ENCODE measurements at places on chromosomes 12 and 14.

DNA sequence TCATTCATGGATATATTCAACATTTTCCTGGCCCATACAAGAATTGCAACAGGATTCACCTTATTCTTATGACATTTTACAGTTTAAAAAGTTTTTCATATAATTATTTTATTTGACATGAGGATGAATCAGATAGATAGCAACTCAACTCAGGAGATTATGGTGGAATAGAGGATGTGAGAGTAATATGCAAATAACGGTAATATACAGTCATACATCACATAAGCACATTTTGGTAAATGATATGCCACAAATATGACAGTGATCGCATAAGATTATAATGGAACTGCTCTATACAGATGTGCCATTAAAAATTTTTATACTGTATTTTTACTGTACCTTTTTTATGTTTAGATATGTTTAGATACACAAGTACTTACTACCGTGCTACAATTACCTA lies 24.1 kb upstream of the CRADD start:
- DNase-seq: no peak

DNA sequence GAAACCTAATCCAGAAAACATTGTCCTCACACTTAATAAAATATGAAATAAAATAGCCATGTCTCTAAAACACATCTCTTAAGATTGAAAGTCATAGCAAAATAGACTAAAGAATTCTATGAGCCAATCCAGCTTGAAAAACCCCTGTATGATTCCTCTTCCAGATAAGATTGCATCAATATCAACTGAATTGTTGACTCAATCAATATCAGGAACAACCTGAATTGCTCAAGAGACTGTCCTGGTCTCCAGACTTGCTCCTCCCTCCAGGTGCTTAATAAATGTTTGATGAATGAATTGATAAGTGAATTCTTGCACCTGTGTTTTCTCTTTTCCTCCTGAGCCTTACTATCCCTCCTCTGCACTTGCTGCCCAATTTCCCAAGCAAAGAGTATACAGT lies 162.1 kb downstream of the NTF3 start:
- DNase-seq: no peak

GRCh38 chr12:51341251-51342007 lies 5.0 kb downstream of the CELA1 start:
- peak; percentile 41 for DNase-seq

DNA sequence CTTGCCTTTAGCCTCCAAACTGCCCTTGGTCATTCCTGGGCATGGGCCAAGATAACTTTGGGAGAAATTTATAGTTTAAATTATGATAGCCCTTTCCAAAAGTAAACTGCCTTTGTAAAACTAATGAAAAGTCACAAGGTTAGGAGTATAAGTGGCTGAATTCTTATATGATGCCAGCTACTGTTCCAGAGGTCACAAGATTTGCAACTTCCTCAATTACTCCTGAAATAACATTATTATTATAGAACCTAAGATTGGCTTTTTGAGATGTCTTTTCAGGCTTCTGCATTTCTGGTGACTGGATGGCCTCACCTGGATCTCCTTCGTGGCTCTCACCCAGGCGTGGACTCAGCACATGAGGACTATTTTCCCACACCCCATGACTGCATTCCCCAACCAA lies 55.0 kb downstream of the OSBPL8 start:
- no peak for DNase-seq

DNA sequence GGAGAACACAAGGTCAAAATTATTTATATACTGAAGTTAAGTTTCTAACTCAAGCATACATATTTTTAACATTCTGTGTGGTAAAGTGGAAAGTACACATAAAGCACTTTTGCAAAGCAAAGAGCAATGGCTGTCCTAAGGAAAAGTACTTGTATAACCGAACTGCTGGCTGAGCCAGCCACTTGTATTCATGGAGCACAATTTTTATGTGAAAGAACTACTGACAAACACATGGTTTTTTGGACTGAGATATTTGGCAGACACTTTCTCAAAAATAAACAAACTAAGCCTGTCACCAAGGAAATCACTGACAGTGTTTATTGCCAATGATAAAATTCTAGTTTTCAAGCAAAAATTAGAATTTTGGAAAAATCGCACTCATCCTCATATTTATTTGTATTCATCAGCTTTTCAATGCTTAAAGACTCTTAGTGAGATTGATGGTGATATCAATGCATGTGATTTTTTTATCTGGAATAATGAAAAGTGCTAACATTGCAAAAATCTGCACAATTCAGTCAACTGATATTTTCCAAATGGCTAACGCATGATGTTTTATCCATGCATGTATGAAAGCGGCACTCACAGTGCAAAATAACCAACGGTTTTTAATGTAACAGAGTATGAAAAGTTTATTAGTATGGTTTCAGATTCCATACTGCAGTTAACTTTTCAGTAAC lies 125.3 kb downstream of the IPO8 start:
- no peak for DNase-seq

DNA sequence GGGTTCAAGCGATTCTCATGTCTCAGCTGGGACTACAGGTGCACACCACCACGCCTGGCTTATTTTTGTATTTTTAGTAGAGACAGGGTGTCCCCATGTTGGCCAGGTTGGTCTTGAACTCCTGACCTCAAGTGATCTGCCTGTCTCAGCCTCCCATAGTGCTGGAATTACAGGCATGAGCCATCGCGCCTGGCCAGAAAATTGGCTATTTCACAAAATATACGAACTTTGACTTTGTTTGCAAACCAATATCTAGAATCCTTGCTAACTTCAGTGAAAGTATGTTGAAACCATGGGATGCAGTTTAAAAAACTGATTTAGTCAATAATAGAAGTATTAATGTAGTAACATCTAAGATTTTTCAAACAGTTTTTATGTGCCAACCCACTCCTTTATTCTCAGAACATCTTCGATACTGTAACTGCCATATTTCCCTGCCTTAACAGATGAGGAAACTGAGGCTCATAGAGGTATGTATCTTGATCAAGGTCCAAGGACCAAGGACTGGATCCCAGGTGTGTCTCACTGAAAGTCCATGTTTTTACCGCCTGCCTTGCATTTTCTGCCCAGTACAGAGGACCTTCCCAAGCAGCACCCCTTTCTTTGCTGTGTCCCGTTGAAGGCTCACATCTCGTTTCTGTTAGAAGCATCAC lies 54.5 kb downstream of the SMOC1 start:
- no peak for DNase-seq

DNA sequence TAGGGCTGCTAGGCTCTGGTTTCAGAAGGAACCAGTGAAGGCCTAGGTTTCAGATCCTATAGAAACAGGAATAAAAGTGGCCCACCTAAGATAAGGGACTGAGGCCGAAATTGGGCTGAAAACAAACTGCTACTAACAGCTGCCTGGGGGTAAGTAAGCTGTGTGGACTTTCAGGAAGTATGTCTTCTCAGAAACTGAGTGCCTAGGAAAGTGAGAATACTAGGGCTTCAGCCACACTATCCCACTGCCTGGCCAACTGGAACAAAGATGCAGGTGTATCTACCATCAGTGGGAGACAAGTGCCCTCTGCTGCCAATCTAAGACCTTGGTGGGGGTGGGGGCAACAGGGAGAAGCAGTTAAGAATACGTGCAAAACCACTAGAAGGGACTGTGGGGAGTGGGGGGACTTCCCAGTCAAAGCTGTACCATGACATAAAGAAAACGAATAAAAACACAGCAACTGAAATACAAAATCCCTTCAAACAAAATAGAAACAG lies 82.5 kb downstream of the MED13L start:
- DNase-seq: no peak

DNA sequence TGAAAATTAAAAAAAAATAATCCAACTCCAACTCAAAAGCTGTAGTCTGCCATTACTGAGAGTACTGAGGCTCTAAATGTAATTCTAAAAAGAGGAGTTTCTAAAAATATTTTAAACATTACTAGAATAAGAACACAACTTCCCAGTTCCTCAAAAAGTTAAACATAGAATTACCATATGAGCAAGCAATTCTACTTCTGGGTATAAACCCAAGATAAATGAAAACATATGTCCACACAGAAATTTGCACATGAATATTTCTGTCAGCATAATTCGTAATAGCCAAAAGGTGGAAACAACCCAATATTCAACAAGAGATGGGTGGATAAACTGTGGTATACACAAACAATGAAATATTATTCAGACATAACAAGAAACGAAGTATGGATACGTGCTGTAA lies 15.0 kb upstream of the NR2C1 start:
- DNase-seq: no peak

DNA sequence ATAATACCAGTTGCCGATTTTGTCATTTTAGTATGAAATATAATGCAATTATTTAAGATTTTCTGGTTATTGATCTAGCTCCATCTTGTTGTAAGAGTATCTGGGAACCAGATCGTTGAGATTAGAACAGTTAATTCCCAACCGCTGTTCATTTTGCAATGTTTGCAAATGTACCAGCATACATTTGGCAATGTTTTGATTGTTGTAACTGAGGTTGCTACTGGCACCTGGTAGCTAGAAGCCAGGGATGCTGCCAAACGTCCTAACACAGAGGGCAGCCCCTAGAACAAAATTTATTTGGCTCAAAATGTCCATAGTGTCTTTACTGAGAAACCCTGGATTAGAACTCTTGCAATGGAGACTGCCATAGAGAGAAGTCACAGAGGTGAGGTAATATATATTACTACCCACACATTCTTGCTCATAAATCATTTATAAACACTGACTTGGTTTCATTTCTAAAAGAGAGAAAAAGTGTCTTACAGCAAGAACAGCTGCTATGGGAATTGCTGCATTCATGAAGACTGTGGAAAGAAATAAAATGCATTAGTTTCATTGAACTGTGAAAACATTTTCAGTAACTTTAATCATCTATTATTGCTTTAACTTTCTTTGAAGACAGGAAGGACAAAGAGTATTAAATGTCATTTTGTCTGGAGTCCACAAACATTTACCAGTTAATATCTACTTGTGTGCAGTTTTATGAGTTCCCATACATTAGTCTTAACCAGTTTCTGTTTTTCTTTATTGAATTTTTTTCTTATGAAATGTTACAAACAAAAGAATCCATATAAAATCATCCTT lies 46.2 kb downstream of the ABCC9 start:
- DNase-seq: no peak

DNA sequence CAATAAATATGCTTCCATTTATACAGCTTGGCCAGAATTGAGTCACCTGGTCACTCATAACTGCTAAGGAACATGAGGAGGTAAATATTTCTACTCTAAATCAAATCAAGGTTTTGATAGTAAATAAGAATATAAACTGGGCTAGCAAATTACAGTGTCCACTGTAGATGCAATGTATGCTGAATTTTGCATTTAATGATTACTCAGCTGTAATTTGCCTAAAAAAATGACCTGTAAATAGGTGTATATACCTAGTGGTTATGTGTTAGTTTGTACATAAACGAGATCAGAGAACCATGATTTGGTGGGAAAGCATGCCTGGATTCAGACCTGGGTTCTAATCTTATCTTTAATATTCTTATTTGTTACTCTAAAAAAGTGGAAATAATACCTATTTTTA lies 76.6 kb upstream of the CNTN1 start:
- no peak for DNase-seq

GRCh38 chr14:89365061-89365801 lies 51.8 kb downstream of the FOXN3 start:
- DNase-seq: no peak

DNA sequence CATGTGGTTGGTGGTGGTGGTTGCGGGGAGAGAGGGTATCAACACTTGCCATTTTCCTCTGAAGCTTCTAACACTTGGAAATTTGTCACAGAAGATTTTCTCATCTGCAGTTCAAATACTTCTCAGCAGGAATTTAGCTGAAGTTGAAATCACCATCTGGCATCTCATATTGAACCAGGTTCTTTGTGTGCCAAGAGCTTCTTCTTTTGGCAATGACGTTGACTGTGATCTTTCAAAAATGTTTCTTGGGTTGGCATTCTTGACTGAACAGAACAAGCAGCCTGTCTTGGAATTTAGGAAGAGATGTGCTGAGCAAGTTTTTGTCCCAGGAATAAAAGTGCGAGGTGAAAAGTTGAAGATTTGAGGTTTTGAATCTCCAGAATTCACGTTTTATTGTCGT lies 8.7 kb upstream of the NIN start:
- DNase-seq: no peak
